ENCODE measurements at places on chromosomes 7 and 10.

DNA sequence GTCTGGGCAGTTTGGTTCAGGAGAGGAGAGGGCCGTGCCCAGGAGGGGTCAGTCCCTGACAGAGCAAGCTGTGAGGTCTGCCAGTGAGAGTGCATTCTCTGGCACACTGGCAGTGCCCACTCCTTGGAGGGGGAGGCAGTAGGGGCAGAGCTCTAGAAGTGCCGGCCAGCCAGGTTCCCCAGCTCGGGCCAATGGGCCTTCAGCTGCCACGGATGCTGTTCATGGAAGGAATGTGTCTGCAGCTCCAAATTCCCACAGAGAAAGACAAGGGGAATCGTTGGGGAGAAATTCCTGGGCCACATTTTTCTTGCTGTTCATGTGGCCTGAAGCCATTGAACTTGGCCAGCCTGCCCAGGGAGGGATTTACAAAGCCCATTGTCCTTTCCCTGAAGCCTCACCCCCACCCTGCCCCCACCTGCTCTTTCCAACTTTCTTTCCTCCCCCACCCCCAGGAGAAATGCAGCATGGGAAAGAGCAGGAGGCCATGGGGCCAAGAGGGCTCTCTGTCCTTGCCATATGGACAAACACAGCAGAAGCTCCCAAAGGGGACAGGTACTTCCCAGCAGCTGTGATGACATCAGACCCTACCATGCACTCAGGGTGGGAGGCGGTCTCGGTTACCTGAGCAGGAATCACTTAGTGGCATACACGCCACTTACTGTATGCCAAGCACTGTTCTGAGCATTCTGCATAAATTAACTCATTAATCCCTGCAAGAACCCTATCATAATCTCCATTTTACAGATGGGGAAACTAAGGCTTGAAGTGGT lies 70.7 kb downstream of the ARHGAP22 start:
- no peak for DNase-seq

DNA sequence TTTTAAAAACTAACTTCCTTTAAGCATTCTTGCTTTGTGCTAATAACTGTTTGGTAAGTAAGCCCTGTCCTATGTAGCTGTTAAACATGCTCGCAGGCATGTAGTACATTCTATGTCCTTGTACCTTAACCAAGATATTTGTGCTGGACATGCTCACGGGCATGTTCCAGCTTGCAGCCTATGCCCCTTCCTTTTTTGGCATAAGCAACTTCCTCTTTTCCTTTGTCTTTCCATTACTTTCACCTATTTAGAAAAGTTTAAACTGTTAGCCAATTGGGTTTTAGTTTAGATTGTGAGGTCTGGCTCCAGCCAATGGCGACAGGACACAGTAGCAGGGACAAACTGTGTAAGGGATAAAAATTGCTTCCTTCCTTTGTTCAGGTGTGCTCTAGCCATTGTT lies 14.4 kb upstream of the APBB1IP start:
- no peak for DNase-seq

DNA sequence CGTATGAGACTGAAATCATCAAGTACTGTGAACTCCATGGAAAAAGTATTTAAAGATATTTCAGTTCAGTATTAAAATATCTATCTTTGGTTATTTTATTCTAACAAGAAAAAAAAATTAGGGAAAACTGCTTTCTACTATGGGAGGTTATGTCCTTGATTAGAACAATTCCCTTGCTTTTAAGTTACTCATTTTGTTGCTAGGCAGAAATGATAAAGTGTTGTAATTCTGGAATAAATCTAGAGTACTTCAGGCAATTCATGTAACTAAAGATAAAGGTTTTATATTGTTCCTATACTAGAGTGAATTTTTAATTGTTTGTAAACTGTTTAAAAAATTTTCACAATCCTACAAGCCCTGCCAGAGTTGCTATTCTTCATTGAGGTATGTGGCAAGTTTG lies 92.0 kb downstream of the BBS9 start:
- no peak for DNase-seq

DNA sequence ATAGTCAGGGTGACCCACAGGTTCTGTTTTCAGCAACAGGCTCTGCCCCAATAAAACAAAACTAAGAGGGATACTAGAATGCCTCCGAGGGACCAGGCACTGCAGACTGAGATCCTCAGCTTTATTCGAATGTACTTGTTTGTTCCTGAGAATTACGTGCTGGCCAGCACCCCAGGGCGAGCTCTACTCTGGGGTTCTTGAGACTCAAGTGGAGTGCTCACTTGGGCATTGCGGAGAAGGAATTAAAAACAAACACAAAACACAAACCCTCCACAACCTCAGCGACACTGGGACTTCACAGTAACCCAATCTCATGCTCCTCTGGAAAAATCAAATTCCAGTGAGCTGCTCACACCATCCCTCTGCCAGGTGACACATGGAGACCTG lies 250.7 kb downstream of the TNS3 start:
- no peak for DNase-seq

GRCh38 chr7:51289623-51290303 lies 26.8 kb downstream of the COBL start:
- no peak for DNase-seq

DNA sequence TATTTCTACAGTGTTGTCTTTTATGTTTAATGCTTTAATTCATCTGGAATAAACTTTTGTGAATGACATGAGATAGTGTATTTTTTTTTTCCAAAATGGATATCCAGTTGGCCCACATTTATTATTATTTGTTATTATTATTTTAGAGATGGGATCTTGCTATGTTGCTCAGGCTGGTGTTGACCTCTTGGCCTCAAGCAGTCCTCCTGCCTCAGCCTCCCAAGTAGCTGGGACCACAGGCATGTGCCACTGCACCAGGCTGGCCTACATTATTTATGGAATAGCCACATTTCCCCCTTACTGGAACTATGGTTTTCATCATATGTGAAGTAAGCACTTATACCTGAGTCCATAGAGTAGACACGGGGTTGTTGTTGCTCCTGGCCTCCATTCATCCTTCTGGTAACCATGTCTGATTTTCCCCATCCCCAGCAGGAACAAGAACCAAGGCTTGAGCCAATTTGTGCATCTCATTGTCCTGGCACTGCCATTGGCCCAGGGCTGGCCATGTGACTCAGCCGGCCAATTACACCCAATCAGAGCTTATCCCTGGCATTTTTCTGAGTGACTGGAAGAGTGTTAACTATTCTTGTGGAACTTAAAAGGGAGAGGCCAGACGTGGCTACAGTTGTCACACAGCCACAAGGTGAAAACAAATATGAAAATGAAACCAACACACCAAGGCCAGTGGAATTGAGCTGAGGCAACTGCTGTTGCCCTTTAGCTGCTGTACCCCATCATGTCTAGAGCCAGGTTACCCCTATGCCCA lies 23.1 kb downstream of the PRF1 start:
- DNase-seq: peak; percentile 38

DNA sequence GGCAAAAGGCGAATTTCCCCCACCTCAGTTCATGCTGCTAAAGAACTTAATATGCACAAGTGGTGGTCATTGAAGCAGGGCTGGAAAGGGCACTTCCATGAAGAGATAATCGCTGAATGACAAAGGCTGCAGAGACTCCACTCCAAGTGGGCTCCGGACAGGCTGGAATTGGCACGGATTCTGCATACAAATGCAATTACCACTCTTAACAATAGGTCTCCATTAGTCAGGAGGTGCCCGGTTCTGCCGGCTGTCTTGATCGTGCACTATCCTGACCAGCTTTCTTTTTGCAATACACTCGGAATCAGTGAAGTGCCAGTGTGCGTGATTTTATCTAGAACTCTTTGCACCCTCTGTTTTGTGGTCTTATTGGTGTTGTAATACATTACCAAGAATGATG lies 49.7 kb downstream of the INSYN2A start:
- no peak for DNase-seq

GRCh38 chr7:149854611-149855360 lies 16.6 kb downstream of the ZNF862 start:
- DNase-seq: peak; percentile 57

DNA sequence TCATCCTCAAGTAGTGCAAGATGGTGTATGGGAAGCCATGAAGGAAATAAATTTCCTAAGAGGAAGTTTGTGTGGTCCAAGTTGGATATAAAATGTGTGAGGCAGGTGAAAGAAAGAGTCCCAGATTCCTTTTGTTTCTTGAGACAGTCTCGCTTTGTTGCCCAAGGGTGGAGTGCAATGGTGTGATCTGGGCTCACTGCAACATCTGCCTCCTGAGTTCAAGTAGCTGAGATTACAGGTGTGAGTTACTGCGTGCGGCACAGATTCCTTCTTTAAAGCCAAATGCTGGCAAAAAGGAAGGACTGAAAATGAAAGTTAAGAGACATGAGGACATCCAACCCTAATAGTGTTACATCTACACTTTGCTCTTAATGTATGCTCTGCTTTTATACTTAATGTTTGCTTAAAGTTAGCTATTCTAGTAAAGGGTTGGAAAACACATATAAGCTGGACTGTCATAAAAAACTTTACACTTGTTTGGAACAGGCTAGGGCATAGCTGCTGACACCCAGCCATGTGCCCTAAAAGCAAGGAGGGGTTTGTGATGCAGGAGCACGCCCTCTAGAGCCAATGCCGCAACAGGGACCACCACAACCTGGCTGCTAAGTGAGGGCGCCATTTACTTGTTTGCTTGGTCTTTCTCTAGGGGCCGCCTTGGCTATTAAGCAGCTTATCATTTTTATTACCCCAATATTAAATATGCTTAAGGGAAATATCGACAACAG lies 34.5 kb downstream of the CLEC2L start:
- no peak for DNase-seq

Data from DND-41 (cell line).